ENCODE measurements at places on chromosomes 4 and X. TPM values are rescaled to one million over a fixed set of nuclear protein-coding genes. Genes with fewer than 3 reads are reported as not detected.

Gene CXCL9
- total RNA-seq = not detected

Gene LNX1
- 1.6 TPM for total RNA-seq

Gene IL2
- not detected for total RNA-seq

Gene CT45A2
- total RNA-seq = not detected
